H9 (cell line): ENCODE measurements at places on chromosomes 1 and 21. TPM values are rescaled to one million over a fixed set of nuclear protein-coding genes. Genes with fewer than 3 reads are reported as not detected.

Gene OVAAL
- total RNA-seq = not detected in 2 replicates

Gene CDA
- total RNA-seq = 6.5 and 7.0 TPM in 2 replicates

Gene IL22RA1
- total RNA-seq = 0.13 TPM in 1 of 2 replicates, not detected in the other

Gene LRRIQ3
- total RNA-seq = 0.26 and 0.48 TPM in 2 replicates

Gene PPIAL4G
- total RNA-seq = not detected in 2 replicates

Gene IBA57
- total RNA-seq = 11.8 and 12.6 TPM in 2 replicates

Gene RGL1
- 1.4 TPM in 2 replicates for total RNA-seq

Gene DNALI1
- 18.0 and 18.9 TPM in 2 replicates for total RNA-seq

Gene HMCN1
- 2.9 and 3.3 TPM in 2 replicates for total RNA-seq

Gene RAB42
- 13.2 and 15.6 TPM in 2 replicates for total RNA-seq

Gene UBR4
- total RNA-seq = 118 and 131 TPM in 2 replicates

Gene OPTC
- 0.68 and 1.1 TPM in 2 replicates for total RNA-seq

Gene ID3
- 113 and 119 TPM in 2 replicates for total RNA-seq

Gene FBXO28
- total RNA-seq = 45.7 and 55.0 TPM in 2 replicates

Gene SPATA21
- 0.07 TPM in 1 of 2 replicates, not detected in the other for total RNA-seq

Gene GPR52
- 0.28 and 0.33 TPM in 2 replicates for total RNA-seq

Gene C1orf226
- 11.5 and 11.6 TPM in 2 replicates for total RNA-seq

Gene PIK3R3
- 11.4 and 12.4 TPM in 2 replicates for total RNA-seq

Gene PLCH2
- total RNA-seq = 0.09 and 0.18 TPM in 2 replicates

Gene CSF3R
- not detected in 2 replicates for total RNA-seq

Gene COL16A1
- total RNA-seq = 6.2 and 6.5 TPM in 2 replicates

Gene CD101
- 1.5 and 1.8 TPM in 2 replicates for total RNA-seq

Gene LCE3E
- total RNA-seq = not detected in 2 replicates

Gene S100A16
- total RNA-seq = 8.0 and 8.2 TPM in 2 replicates

Gene PAQR6
- total RNA-seq = 14.6 and 15.8 TPM in 2 replicates

Gene CRABP2
- 180 and 184 TPM in 2 replicates for total RNA-seq

Gene YIPF1
- total RNA-seq = 29.1 and 33.1 TPM in 2 replicates

Gene GPN2
- total RNA-seq = 44.3 and 47.8 TPM in 2 replicates

Gene C1orf174
- total RNA-seq = 20.6 and 21.1 TPM in 2 replicates

Gene OLFML2B
- total RNA-seq = 1.3 and 1.4 TPM in 2 replicates

Gene KPRP
- not detected in 2 replicates for total RNA-seq

Gene BEST4
- 1.1 and 1.3 TPM in 2 replicates for total RNA-seq

Gene FMO4
- 1.8 and 3.0 TPM in 2 replicates for total RNA-seq

Gene RNU1-2
- 1,874 and 2,051 TPM in 2 replicates for total RNA-seq

Gene F11R
- 159 and 174 TPM in 2 replicates for total RNA-seq

Gene ANKRD65
- 3.1 and 3.2 TPM in 2 replicates for total RNA-seq

Gene ZMYND12
- total RNA-seq = 0.42 and 0.55 TPM in 2 replicates

Gene MAP1LC3C
- total RNA-seq = 3.5 and 3.6 TPM in 2 replicates

Gene C1QC
- total RNA-seq = not detected in 2 replicates

Gene ANKRD34A
- total RNA-seq = 0.20 and 0.39 TPM in 2 replicates
